ENCODE measurements at places on chromosomes 2 and 18.

- H3K27me3 ChIP-seq = no peaks in the 10 kb centered on the region
- no peak overlapping the region for H3K27ac ChIP-seq
- no peak overlapping the region for H3K4me3 ChIP-seq
- no peaks in the 10 kb centered on the region for H3K36me3 ChIP-seq
Observed at GRCh38 chr2:9756692-9757250, 86.5 kb upstream of the TAF1B start.

DNA sequence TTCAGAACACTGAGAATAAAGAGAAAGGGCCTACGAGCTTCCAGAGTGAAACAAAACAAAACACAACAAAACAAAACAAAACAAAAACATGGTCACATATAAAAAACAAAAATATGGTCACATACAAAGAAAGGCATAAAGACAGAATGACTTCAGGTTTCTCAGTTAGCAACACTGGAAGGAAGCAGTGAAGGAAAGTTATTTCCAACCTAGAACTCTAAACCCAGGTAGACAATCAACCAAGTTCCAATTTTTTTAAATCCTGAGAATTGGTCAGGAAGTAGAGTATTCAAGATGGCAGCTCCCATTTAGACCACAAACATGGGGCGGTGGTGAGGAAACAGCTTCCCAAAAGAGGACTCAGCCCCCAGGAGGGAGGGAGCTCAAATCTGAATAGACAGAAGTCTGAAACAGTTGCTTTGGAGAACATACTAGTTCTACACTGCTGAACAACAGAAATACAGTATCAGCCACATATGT lies 9.1 kb downstream of the DRC1 start:
- no peaks in the 10 kb centered on the region for H3K4me1 ChIP-seq
- no peak for DNase-seq
- no peaks in the 10 kb centered on the region for H3K27me3 ChIP-seq
- H3K4me3 ChIP-seq = no peak overlapping the region
- H3K36me3 ChIP-seq = no peaks in the 10 kb centered on the region
- H3K27ac ChIP-seq = no peak overlapping the region

GRCh38 chr2:57543211-57543610 lies 503.4 kb upstream of the VRK2 start:
- no peak for DNase-seq
- H3K4me1 ChIP-seq = no peaks in the 10 kb centered on the region
- no peak overlapping the region for H3K27ac ChIP-seq
- no peak overlapping the region for H3K4me3 ChIP-seq

DNA sequence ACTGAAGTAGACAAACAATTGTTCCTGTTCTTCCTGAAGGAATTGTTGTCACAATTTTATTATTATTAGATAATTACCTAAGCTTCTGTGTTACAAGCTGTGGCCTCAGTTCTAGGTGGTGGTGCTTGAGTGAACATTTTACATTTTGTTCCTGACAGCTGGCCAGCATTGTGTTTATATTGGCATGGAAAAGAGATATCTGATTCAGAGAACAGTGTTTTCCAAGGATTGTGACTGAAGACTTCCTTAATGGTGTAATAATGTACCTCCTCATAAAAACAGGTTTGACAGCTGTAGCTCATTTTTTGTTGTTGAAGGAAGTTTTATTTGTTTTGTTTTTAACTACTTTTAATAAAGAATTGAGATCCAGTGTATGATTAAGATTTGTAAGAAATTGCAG lies 95.2 kb downstream of the EPB41L5 start:
- DNase-seq = no peak
- H3K27ac ChIP-seq = no peak overlapping the region
- H3K36me3 ChIP-seq = peaks cover 5% of the 10 kb centered on the region
- H3K27me3 ChIP-seq = no peaks in the 10 kb centered on the region

All from neuronal stem cell (in vitro differentiated cells).